ENCODE measurements at places on chromosomes 7 and 10.
A peak's percentile ranks its signal among the peaks of the same experiment; 100 is the strongest.

GRCh38 chr10:107747851-107748250 is 583.3 kb upstream of the SORCS1 start:
- no peak for DNase-seq

DNA sequence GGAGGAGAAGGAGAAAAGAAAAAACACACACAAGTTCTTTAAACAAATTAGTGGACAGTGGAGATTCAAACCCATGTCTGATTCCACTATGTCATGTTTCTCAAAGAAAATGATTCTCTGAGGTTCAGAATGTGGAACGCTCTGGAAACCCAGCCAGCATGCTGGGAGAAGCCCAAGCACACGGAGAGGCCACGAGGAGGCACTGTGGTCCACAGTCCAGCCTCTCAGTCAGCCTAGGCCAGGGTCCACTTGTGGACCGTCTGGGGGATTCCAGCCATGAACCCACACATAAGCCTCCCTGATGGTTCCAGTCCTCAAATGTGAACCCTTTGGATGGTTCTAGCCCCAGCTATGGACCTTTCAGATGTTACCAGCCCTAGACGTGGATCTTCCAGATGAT is 73.4 kb downstream of the CAV1 start:
- DNase-seq = no peak

DNA sequence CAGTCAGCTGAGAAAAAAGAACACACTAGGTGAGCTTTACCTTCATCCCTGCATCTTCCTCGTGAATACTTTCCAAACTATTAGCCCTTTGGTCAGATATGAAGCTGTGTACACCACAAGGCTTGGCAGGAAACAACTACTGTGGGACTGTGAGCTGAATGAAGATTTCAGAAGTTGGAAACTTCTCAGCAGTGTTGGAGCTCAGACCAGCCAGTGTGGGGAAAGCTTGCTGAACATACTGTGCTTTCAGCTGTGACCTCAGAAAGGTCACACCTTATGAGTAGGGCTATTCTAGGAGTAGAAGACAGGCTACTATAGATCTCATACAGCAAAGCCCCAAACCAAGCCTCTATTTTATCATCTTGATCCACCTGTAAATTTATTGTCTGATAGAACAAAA is 123.6 kb downstream of the EXOC4 start:
- no peak for DNase-seq

DNA sequence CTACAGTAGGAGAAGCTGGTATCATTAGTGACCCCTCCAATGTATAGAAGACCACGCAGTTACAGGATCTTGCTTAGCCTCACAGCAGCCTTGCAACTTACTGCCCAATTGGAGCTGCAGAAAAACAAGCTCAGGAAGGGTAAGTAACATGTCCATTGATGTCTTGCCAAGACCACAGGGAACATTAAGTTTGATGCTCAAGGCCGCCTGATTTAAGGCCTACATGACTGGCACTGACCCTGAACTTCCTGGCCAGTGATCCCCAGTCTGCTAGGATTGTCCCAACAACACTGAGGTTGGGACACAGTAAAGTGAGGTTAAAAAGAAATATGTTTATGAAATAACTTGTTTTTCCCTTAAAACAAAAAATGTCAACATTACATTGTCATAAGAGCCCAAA is 6.8 kb upstream of the GDF2 start:
- no peak for DNase-seq

- DNase-seq = no peak
Measured at GRCh38 chr7:117158941-117159697, 163.7 kb downstream of the WNT2 start.

DNA sequence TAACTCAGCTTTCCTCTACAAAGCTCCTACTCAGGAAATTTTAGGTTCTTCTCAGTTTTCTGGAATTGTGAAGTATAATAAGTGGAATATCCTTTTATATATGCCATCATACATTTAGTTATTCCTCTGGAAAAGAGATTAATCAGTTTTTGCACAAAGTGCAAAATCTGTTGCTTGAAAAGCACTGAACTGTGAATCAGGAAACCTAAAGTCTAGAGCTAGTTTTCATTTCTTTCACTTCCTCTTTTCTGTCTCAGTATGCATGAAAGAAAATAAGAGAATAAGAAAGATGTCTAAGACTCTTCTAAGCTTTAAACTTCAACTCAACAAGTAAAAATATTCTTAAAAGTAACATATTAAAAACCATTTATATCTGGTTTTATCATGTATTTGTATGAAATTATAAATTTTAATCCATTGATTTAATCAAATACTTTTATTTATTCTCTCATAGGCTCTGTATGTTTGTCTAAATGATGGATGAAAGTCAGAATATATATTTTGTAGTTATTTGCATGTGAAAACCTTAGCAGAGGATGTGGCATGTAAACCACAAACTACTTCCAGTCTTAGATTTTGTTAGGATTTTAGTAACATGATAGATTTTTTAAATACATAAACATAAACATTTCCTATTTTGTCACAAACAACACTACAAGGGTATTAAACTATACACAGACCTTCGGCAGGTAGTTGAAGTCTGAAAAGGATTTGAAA is 1073.0 kb downstream of the XPNPEP1 start:
- no peak for DNase-seq

DNA sequence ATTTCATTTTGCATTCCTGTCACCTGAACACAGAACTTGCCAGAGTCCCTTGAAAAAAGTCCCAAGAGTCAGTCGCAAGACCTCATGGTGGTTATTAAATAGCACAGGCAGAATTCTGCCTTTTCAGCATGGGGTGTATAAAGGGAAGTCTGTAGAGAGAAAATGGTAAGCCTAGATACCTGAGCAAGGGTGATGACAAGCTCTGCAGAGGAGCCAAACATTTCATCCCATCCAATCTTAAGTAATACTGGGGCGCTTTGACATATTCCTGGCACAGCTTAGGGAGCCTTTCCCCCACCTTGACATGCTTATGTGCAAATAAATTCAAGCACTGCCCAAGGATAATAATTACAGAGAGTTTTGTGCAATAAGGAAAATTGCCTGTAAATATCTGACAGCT is 213.0 kb downstream of the INHBA start:
- no peak for DNase-seq

GRCh38 chr7:6221340-6222319 is 50.8 kb downstream of the CYTH3 start:
- DNase-seq = no peak

- no peak for DNase-seq
Measured at GRCh38 chr10:56296618-56297017, 64.4 kb downstream of the ZWINT start.

DNA sequence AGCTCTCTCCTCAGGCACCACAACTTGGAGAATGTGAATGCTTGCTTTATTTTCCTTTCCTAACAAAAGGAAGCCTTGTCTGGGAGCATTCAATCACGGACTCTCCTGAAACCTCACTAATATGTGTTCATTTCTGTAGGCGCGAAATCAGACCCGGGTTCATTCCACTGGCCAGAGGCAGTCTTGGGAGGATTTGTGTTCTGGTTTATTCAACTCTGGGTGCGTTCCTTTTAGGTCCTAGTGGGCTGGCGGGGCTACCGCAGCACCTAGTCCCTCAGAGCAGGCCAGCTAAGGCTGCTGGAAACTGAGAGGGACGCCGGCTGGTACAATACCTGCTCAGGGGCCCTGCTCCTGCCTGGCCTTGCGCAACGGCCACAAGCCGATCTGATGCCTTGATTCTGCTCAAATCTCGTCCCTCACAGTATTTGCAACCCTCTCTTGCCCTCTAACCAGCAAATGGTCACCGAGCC is 7.5 kb downstream of the HOXA4 start:
- DNase-seq = no peak

- no peak for DNase-seq
Measured at GRCh38 chr10:5775685-5776084, 37.5 kb downstream of the GDI2 start.

DNA sequence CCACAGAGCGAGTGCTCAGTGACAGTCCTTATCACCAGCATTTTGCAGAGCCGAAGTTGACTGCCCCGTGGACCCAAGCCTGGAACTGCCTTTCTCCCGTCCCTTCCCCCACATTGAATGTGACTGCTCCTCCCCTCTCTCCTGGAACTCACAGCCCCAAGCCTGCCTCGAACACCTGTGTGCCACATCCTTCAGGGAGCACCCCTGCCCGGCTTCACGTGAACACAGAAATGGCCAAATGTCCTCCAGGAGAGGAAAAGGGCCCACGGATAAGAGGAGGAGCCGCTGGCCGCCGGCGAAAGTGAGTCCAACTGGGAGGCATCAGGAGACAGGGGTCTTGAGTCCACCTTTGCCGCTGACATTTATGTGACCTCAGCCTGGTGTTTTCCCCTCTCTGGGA is 16.2 kb downstream of the STX1A start:
- no peak for DNase-seq

- no peak for DNase-seq
Measured at GRCh38 chr10:124109261-124109660, 15.9 kb upstream of the CHST15 start.

DNA sequence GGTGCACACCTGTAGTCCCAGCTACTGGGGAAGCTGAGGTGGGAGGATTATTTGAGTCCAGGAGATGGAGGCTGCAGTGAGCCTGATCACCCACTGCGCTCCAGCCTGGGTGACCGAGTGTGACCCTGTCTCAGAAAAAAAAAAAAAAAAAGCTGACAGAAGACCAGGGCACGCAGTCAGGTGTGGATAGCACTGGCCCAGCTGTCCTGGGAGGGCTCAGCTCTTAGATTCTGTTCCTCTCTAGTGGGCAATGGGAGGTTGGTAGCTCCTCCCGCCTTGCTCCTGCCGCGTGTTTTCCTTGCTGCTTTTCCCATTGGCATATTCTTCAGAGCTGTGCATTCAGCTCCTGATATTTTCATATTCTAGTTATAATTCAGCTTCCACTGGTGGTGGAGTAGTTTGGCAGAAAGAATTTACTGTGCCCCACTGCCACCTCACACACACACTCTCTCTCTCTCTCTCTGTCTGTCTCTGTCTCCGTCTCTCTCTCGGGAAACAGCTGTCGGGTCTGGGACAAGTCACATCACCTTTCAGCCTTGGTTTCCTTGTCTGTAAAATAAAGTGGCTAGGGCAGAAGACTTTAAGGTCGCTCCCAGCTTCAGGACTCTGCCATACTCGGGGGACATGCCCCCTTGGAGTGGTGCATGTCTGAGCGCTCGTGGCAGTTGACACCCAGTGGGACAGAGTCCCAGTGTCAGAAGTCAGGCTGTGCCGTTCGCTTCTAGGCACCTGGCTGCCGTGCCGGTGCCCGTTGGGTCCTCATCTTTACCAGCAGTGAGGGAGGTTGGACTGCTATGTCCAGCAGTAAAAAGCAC is 25.9 kb upstream of the ANKRD2 start:
- DNase-seq = no peak

- no peak for DNase-seq
Measured at GRCh38 chr10:132342553-132342952, 10.6 kb downstream of the LRRC27 start.

GRCh38 chr7:98024075-98024474 is 34.1 kb upstream of the OCM2 start:
- peak; percentile 17 for DNase-seq

DNA sequence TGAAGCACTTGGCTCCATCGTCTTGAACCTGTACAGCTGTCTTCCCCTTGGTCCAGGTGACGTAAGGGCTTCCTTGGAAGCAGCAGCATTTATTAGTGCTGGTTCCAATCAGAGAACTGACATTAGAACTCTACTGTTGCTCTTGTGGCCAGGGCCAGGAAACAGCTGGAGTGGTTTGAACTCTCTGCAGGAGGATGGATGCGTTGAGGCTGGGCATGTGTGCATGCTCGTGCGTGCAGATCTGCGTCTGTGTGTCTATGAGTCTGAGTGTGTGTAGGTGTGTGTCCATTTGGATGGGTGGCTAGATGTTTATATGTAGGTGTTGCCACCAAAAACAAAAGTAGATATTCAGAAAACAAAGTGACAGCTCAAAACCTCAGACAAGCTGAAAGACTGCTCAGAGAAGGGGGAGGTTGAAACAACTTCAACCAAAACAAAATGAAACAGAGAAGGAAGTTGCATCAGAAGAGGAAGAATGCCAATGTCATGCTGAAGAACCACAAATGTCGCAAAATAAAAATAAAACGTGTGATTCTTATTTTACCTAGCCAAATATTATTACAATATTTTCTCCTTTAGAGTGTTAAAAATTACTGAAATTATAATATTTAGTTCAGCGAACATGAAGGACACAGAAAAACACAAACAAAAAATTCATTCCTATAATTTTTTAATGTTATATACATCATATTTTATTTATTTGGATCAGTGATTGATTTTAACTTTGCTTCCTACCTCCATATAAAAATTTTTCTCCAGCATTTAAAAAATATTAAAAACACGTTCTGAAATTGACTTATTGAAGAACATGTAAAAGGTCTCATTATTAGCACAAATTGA is 96.1 kb upstream of the MKLN1 start:
- no peak for DNase-seq

DNA sequence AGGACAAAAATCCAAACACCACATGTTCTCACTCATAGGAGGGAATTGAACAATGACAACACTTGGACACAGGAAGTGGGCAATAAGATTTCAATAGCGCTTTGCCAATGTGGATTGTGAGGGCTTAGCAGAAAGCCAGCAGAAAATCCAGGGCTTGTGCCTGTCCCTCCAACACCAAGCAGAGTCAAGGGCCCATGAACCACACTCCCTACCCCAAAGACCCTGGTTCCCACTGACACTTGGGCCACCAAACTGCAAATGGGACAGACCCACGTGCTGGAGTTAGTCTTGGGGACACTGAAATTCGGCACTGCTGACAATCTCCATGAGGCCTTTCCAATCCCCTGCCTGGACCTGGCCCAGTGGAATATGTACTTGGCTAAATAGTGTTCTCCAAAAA is 67.0 kb downstream of the GRID1 start:
- DNase-seq = no peak

DNA sequence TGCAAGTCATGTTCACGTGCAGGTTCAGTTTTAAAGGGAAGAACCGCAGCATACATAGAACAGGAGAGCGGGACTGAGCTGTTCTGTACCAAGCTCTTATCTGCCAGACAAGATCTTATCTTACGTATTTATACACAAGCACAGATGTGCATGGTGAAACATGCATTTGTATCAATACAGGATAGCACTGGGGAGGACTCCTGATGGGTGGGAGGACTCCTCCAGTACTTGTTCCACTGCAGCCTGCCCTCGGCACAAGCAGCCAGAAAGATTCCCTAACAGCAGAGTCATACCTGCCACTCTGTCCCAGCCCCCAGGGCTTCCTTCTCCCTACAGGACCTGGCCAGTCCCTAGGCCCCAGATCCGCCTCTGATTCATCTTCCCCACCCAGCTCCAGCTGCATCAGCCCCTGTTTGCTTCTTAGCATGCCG is 13.2 kb upstream of the PRKCQ start:
- DNase-seq = no peak

DNA sequence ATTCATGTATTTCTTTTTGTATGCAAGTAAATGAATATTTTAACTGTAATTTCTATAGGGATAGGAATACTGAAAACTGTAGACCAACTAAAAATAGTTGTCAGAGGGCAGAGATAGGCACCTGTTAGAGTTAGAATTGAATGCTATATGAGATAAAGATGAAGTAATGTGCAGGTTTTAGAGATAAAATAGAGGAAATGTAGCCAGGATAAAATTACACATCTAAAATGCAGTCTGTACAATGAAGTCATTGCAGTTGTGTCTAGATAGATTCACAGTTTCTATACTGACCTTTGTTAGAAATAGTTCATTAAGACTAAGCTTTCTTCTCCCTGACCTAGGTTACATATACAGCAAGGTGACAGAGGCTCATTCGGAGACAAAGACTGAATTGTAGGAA is 46.2 kb downstream of the SMNDC1 start:
- no peak for DNase-seq
